ENCODE measurements at places on chromosomes 16 and 17.

GRCh38 chr17:19313746-19314651 is 48.5 kb downstream of the B9D1 start:
- DNase-seq = no peak

DNA sequence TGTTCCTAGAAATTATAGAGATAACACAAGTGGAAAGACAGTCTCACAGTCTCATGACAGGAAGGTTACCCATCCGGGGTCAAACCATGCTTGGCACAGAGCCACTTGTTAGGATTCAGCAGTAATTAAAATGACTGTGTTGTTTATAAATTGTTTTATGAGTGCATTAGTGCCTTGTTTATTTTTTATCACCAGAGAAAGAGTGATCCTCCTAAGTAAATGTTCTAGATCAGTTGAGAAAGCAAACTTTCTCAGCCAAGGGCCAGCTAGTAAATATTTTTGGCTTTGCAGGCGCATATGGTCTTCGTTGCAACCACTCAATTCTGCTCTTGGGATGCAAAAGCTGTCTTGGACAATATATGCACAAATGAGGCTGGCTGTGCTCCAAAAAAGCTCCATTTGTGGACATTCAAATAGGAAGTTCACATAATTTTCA is 253.9 kb upstream of the CACNG5 start:
- no peak for DNase-seq

- DNase-seq = no peak
Observed at GRCh38 chr17:9371019-9371418, 204.6 kb downstream of the STX8 start.

DNA sequence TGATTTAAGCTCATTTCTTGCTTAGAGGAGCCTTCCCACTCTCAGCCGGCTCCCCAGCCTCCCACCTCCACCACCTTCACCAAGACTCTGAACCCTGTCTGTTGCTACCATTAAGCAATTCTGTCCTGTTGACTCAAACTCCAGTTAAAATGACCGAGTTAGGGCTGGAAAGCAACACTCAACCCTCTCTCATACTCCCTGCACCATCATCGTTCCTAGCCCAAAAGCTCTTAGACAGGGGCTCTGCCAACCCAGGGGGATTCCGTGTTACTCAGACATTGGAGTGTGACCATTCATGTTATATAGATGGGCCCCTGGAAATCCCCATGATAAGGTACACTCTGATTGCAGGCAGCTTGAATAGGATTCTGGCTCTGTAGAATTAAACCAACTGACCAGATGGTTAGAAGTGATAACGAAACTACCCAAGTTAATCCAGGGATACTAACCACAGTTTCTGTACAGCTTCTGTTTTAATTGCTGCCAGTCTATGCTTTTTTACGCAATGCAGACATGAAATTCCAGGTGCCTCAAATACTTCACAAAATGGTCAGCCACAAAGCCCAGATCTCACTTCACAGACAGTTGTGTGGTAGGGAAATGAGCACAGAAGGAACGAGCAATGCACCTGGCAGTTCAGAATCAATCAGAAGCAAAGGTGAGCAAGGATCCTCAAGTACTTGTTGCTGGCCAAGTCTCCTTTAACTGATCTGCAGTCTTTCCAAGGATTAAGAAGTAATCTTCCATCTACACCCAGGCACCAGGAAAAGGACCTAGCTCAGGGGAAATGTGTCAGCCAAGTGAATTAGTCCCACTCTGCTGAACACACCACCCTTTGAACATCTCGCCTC is 2.1 kb downstream of the SSTR2 start:
- DNase-seq = no peak

DNA sequence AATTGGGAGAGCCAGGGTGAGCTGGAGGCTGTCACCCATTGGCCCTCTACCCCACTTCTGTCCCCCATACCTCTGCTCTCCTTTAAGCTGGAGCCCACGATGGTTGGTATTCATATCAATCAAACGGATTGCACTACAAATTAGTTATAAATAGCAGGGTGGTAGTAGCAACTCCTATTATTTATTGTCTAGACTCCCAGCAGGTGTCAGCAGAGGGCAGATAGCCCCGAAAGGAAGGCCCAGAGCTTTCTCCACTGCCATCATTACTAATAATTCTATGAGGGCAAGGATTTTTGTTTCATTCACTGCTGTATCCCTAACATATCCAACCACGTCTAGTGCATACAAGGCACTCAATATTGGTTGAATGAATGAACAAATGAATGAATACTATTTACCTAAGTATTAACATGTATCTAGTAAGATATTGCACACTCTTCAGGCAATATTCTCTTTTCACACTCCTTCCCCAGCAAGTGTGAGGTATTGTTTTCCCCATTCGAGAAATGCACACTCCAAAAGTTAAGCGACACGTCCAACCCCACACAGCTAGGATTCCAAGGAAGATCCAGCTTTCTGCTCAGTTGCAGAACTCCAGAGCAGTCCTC is 6.3 kb downstream of the C17orf50 start:
- DNase-seq = peak; percentile 37

DNA sequence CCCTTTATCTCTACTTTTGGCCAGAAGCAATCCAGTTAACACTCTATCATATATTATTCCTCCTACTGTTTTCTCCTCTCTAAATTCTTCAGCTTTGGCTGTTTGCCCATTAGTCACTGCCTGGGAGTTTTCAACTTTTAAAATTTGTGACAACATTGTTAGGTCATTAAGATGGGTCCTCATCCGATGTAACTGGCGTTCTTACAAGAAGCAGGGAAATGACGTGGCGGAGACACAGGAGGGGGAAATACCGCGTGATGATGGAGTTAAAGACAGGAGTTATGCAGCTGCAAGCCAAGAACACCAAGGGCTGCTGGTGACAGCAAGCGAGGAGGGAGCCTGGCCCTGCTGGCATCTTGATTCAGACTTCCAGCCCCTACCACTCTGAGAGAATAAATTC is 34.8 kb upstream of the CPHXL start:
- DNase-seq = no peak

GRCh38 chr17:66750116-66750515 is 84.8 kb upstream of the CACNG5 start:
- no peak for DNase-seq

DNA sequence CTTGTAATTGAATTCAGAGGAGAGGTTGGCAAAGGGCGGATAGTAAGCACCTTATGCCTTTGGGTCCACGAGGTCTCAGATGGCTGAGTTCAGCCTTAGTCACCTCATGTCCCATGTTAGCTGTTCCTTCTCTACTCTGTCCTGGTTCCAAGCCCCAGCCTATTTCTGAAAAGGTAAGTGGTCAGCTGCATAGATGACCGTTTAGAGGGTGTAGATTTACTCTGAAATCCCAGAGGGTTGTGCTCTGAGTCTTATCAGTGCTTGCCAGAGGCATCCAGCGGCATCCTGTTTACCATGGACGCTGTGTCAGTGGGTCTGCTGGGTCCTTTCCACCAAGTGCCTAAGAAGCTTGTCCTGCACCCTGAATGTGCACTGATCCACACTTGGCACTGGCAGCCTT is 1.9 kb downstream of the ZNF778 start:
- DNase-seq = no peak

GRCh38 chr17:40350689-40351358 is 13.7 kb downstream of the GJD3 start:
- no peak for DNase-seq

GRCh38 chr17:1860978-1861377 is 31.2 kb downstream of the RPA1 start:
- DNase-seq = no peak

DNA sequence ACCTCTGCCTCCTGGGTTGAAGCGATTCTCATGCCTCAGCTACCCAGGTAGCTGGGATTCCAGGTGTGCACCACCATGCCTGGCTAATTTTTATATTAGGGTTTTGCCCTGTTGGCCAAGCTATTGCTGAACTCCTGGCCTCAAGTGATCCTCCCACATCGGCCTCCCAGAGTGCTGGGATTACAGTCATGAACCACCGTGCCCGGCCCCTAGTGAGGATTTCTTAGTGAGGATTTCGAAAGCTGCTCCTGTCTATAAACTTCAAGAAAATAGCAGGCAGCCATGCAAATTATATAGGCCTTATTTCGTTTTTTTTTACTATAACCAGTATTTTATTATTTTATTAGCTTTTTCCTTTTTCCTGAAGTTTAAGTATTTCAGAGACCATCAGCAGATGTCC is 41.6 kb downstream of the EPN2 start:
- no peak for DNase-seq

DNA sequence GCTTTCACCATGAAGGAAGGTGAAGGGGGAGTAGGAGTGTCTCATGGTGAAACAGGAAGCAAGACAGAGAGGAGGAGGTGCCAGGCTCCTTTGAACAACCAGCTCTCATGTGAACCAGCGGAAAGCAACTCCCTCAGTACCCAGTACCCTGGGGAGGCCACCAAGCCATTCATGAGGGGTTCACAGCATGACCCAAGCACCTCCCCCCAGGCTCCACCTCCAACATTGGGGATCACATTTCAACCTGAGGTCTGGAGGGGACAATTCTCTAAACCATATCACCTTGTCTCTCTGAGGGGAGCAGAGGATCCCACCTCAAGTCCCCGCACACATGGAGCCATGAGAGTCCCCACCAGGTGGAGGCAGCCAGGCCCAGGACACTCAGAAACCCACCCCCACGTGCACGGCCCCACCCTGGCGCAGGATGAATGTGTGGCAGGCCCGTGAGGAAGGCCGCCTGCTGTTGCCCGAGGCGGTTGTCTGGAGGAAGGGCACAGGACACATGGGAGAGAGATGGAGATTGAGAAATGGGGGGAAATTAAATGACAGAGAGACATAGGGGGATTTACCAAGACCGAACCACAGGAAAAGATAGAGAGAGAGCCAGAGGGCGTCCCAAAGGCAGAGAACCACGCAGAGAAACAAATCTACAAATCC is 85.9 kb downstream of the TMEM132E start:
- DNase-seq = no peak

DNA sequence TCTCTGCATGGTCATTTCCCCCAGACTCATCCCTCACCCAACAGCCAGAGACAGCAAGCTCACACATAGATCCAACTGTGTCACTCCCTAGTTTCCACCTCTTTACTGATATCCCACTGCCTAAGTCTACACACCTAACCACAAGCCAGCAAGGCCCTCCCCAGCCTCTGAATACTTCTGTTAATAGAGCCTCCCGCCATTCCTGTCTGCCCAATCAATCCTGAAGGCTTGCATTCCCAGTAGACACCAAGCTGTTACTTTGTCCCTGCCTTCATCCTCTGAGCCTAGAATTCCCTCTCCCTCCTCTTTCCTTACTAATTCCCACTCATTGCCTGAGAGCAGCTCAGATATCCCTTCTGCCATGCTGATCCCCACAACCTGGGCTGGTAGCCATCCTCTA is 4.7 kb downstream of the C17orf113 start:
- no peak for DNase-seq

GRCh38 chr16:63415014-63415413 is 1378.8 kb upstream of the CDH8 start:
- no peak for DNase-seq

- DNase-seq = no peak
Observed at GRCh38 chr16:4345836-4346781, 5.0 kb downstream of the PAM16 start.

DNA sequence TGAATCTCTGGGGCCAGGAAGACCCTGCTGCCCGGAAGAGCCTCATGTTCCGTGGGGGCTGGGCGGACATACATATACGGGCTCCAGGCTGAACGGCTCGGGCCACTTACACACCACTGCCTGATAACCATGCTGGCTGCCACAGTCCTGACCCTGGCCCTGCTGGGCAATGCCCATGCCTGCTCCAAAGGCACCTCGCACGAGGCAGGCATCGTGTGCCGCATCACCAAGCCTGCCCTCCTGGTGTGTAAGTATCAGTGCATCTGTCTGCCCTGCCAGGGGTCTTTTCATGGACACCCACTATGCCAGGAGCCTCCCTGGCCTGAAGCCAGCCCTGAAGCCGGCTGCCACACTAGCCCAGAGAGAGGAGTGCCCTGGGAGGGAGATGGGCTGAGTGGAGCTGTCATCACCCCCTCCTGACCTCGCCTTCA is at the start of gene CETP:
CETP (plus strand) TSS at position 100 of the 431 bp plus-strand sequence; CDS start at position 130, 30 bp downstream.
- DNase-seq = no peak

- DNase-seq = no peak
Observed at GRCh38 chr17:81543339-81543675, 8.8 kb downstream of the FAAP100 start.

DNA sequence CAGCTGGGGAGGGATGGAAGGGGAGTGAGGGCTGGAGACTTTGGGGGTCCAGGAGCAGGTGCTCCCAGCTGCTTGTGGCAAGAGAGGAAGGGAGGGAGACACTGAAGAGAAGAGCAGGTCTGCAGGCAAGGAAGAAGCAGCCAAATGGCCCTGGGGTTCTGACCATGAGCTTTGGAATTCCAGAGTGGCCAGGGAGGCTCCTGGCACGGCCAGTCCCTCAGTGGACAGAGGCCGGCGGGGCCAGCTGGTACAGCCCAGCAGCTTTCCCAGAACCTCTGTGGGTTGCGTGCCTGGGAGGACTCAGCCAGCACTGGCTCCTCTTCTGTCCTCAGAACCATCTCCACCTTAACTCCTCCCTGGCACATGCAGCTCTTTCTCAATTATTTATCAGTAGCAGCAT is 233.0 kb downstream of the MSI2 start:
- DNase-seq = no peak

DNA sequence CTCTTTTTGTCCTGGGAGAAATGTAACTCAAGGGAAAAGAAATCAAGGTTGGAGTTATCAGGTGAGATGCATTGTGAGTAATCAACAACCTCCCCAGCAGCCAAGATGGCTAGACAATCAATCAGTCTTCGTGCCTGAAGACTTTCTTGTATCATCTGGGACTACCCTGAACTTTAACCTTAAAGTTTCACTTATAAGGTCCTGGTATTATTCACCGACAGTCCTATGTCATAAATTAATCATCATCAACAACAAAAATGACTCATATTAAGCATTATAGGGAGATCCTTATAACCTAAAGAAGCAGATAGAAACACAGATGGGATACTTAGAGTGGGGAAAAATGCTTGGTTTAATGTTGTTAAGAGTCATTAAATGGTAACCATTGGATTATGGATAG is 7.7 kb upstream of the TEKT3 start:
- no peak for DNase-seq

GRCh38 chr17:28076144-28076543 is 33.7 kb downstream of the NLK start:
- DNase-seq = no peak

DNA sequence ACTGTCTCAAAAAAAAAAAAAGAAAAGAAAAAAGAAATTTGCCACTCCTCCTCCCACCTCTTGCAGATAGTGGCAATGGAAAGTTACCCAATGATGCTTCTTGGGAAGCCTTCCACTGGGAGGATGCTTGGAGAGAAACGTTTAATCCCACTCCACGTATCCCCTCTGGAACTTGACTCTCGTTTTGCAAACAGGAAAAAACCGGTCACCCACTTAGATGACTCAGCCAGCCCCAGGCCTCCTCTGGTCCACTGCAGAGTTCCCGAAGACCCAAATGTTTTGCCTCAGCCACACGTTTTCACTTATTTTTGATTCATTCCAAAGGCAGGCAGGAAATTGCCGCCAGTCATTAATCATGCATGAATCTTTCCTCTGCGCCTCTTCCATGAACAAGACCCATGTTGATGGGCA is 9.3 kb upstream of the TNFRSF17 start:
- no peak for DNase-seq

GRCh38 chr16:87635541-87636049 is 33.3 kb downstream of the JPH3 start:
- peak; percentile 78 for DNase-seq
